ENCODE measurements at places on chromosomes 16 and 17.

GRCh38 chr16:80848862-80849261 is 44.5 kb upstream of the CDYL2 start:
- no peak for DNase-seq

GRCh38 chr16:58451945-58452401 is 48.0 kb upstream of the NDRG4 start:
- peak; percentile 41 for DNase-seq

- DNase-seq = no peak
These were observed 241.3 kb upstream of the ZFHX3 start for GRCh38 chr16:73289232-73289631.

DNA sequence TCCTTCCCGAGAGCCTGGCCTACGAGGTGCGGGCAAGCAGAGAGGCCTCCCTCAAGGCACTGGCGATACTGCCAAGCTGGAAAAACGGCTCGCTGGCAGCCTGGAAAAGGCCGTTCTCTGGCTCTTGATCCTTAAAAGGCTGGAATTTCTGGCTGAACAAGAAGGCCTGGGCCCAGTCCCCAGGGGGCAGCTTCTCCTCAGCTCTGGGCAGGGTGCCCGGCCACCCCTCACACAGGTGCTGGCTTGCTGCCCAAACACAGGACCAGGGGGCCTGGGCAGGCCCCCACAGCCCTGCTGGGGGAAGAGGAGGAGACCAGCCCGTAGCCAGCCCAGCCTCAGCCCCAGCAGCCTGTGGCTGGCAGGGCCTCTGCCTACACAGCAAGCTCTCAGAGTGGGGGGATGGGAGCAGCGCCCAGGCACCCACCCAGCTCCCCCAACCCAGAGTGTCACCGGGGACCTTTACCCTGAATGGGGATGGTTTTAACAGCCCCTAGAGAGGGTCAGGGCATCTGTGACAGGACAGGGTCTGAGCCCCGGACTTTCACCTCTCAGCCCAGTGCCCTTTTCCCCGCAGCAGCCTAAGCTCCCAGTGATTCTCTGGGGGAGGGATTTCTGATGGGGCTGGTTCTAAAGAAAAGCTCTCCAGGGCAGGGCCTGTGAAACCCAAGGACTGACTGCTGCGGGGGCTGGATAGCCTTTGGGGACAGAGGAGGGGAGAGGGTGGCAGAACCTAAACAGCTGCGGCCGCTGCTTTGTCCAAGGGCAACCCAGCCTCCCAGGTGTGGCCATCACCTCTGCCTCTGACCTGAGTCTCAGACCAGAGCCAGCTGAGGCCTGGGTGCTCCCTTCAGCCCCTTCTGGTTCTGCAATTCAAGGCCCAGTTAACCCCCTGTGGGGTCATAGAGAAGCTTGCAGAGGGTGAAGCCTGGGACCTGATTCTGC is 38.6 kb upstream of the TOB1 start:
- DNase-seq = peak; percentile 97

DNA sequence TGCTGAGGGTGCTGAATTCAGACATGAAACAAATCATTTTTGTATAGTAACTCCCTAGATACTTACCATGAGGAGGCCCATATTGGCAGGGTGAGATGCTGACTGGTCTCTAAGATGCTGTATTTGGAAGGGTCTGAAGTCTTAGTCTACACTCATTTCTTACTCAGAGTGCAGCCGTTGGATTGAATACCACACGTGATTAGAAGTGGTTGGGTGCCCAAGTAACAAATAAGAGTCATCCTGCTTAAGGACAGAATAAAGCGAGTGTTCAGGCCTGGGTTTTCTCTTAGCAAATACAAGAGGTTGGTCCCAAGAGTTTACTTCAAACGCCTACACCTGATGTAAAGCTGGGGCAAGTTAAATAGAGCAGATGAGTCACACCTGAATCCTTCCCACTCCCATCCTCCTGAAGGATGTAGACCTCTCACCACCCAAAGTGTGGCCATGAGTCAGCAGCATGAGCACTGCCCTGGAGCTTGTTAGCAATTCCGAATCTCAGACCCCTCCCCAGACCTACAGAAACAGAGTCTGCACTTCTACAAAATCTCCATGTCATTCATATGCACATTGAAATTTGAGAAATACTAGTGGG is 284.6 kb upstream of the CDH5 start:
- no peak for DNase-seq

GRCh38 chr16:281660-282255 is 1.2 kb upstream of the PDIA2 start:
- no peak for DNase-seq

- DNase-seq = peak; percentile 8
These were observed 30.0 kb downstream of the SNN start for GRCh38 chr16:11698271-11698689.

DNA sequence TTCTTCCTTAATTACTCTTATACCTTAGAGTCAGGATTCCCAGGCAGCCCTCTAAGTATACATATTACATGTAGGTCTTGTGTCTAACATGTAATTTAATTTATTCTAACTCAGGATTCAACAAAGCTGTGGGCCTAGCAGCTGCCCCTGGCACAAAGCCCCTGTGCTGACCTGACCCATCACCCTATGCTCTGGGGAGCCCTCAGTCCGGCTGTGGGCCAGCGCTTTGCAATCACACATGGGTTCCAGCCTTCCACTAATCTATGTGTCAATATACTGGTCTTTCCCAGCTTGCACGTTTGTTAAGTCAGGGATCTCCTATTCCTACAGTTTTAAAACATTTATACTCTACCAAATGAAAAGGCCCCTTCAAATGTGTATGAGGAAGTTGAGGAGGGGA is 62.7 kb upstream of the SREBF1 start:
- DNase-seq = no peak

DNA sequence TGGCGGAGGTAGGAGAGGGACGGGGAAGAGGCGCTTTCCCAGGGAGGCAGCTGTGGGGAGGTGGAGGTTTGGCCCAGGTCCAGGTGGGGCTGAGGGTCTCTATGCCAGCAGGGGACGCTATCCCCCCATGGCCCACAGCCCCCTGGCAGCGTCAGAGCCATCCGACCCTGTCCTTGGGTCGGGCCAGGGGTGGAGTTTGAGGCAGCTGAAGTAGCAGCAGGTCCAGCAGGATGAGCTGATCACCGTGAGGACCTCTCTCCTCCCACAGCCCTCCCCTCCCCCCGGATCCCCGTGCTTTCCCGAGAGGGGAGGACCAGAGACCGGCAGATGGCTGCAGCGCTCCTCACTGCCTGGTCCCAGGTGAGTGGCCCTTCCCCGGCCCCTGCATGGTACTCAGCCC is 3.2 kb downstream of the ZNF205 start:
- no peak for DNase-seq

- no peak for DNase-seq
These were observed 5.5 kb upstream of the ACSF2 start for GRCh38 chr17:50420419-50421112.

DNA sequence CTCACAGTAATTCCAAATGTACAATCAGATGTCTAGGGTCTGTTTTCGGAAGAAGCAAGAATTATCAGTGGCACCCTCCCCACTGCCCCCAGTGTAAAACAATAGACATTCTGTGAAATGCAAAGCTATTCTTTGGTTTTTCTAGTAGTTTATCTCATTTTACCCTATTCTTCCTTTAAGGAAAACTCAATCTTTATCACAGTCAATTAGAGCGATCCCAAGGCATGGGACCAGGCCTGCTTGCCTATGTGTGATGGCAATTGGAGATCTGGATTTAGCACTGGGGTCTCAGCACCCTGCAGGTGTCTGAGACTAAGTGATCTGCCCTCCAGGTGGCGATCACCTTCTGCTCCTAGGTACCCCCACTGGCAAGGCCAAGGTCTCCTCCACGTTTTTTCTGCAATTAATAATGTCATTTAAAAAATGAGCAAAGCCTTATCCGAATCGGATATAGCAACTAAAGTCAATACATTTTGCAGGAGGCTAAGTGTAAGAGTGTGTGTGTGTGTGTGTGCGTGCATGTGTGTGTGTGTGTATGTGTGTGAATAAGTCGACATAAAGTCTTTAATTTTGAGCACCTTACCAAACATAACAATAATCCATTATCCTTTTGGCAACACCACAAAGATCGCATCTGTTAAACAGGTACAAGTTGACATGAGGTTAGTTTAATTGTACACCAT is 59.7 kb downstream of the HLF start:
- DNase-seq = no peak

GRCh38 chr17:79027925-79028491 is 4.0 kb downstream of the C1QTNF1 start:
- peak; percentile 62 for DNase-seq

GRCh38 chr16:10080051-10080772 is 102.0 kb downstream of the GRIN2A start:
- no peak for DNase-seq

GRCh38 chr16:16007743-16008111 is 58.3 kb downstream of the ABCC1 start:
- no peak for DNase-seq

DNA sequence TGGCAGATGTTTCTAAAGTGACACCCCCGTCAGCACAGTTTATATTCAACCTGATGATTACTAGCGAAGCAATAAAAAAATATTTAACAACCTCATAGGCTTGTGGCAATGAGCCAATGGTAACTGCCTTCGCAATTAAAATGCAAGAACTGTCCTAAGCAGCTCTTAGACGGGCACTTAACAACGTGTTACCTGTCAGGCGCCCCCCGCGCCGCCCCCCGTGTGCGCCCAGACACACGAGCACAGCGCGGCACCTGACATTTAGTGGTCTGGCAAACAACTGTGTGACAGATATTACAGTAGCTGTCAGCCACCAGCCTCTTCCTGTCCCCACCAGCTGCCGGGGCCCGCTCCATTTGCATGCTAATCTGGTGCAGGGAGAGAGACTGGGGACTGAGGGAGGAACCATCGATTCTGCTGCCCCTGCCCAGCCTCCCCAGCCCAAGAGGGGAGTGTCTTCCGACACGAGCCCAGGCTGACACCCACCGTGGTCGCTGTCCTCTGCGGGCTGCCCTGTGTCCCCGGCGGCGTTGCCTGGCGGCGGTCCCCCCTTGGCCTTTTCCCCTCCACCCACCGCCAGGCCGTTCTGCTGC is 12.7 kb downstream of the NDUFAF8 start:
- peak; percentile 100 for DNase-seq

DNA sequence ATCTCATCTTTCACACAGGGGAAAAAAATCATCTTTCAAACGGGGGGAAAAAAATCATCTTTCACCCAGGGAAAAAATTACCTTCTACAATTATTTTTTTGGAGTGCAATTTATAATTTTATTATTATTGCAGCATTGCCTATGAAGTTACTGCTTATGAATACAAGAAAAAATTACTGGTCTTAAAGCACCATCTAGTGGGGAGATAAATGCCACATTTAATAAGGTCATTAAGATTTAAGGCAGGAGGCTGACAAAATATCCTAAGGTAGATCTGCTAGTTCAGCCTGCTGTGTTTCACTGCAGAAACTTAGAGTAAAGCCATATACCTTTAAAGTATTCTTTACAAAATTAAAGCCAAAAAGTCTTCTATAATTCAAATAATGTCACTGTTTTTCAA is 13.7 kb downstream of the SHCBP1 start:
- DNase-seq = peak; percentile 20

DNA sequence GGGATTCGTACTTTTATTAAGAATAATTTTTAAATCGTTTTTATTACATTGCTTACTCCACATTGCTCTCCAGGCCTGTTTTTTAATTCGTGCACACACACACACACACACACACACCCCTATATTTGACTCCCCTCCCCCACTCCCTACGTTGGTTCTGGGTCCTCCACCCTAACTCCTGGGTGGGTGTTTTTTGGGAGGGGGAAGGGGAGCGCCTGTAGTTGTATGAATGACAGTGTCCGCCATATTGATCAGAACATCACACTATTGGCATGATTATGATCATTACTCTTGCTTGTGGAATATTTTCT is 1.3 kb downstream of the GNAO1 start:
- peak; percentile 51 for DNase-seq

- DNase-seq = no peak
These were observed 70.6 kb downstream of the MARCHF10 start for GRCh38 chr17:62737513-62737912.

- peak; percentile 72 for DNase-seq
These were observed 13.4 kb downstream of the ARL4D start for GRCh38 chr17:43412166-43412565.

- DNase-seq = no peak
These were observed 10.9 kb downstream of the STH start for GRCh38 chr17:46009681-46010596.

GRCh38 chr17:78313735-78314648 is 45.9 kb downstream of the SOCS3 start:
- DNase-seq = peak; percentile 98

- DNase-seq = no peak
These were observed 114.8 kb upstream of the RBFOX1 start for GRCh38 chr16:7217797-7218196.

GRCh38 chr17:17398188-17398942 is 78.4 kb upstream of the MED9 start:
- peak; percentile 22 for DNase-seq

- no peak for DNase-seq
These were observed 4.8 kb upstream of the ATP2A3 start for GRCh38 chr17:3968886-3969524.

GRCh38 chr17:36691606-36692005 is 90.2 kb downstream of the MRM1 start:
- peak; percentile 90 for DNase-seq

DNA sequence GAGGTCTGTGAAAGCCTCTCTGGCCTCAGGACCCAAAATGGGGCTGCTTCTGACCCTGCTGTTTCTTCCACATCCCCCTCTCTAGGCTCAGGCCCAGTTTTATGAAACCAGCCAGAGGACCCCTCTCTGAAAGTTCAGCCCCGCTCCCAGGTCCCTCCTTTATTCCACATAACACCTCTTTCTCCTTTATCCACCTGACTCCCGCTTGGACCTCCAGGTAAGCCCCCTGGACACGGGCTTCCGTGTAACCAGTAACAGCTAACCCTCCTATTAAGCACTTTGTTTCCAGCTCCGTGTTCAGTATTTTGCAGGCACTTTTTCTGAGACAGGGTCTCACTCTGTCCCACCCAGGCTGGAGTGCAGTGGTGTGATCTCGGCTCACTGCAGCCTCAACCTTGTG is 37.4 kb downstream of the PSME3IP1 start:
- DNase-seq = no peak

DNA sequence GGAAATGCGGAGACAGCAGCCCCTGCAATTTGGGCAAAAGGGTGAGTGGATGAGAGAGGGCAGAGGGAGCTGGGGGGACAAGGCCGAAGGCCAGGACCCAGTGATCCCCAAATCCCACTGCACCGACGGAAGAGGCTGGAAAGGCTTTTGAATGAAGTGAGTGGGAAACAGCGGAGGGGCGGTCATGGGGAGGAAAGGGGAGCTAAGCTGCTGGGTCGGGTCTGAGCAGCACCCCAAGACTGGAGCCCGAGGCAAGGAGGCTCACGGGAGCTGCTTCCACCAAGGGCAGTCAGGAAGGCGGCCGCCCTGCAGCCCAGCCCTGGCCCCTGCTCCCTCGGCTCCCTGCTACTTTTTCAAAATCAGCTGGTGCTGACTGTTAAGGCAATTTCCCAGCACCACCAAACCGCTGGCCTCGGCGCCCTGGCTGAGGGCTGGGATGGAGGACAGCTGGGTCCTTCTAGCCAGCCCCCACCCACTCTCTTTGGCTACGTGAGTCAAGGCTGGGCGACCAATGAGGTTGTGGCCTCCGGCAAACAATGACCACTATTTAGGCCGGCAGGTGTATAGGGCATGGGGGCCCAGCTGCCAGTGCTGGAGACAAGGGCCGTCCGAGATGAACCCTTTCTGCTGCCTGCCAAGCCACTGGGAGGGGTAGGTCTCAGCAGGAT is 507 bp downstream of the SERPINF1 start:
- peak; percentile 56 for DNase-seq
